Eye (tissue), 1 donor: ENCODE measurements at places on chromosomes 3 and 15.

GRCh38 chr3:182078316-182078715 is 366.6 kb downstream of the SOX2 start:
- DNase-seq = no peak

DNA sequence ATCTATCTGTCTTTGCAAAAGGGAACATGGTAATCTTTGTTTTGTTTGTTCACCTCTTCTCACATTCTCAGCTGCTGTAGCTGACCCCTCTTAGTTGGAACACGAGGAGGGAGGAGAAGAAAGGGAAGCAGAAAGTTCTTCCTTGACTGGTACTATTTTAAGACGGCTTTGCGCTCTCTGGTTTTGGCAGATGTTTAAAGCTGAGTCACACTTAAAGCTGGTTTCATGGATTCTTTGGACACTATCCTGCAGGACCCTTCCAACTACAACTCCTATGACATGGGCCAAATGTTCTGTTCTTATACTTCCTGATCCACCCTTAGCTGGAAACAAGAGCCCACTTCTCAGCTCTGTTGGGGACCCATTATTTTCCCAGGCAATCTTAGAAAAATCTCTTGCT is 40.6 kb upstream of the FXR1 start:
- no peak for DNase-seq

- no peak for DNase-seq
Measured at GRCh38 chr3:13152826-13153710, 79.8 kb upstream of the IQSEC1 start.

- no peak for DNase-seq
Measured at GRCh38 chr15:75215107-75216004, 13.7 kb downstream of the C15orf39 start.

GRCh38 chr3:187318819-187319616 is 27.5 kb upstream of the MASP1 start:
- peak; percentile 86 for DNase-seq

- no peak for DNase-seq
Measured at GRCh38 chr3:127237835-127238234, 44.9 kb downstream of the PRR23E start.

GRCh38 chr15:36880224-36880912 is 220.0 kb downstream of the MEIS2 start:
- DNase-seq = peak; percentile 75

GRCh38 chr3:34683851-34684250 is 885.4 kb downstream of the PDCD6IP start:
- peak; percentile 75 for DNase-seq

- no peak for DNase-seq
Measured at GRCh38 chr3:62057339-62058047, 315.9 kb downstream of the FEZF2 start.

DNA sequence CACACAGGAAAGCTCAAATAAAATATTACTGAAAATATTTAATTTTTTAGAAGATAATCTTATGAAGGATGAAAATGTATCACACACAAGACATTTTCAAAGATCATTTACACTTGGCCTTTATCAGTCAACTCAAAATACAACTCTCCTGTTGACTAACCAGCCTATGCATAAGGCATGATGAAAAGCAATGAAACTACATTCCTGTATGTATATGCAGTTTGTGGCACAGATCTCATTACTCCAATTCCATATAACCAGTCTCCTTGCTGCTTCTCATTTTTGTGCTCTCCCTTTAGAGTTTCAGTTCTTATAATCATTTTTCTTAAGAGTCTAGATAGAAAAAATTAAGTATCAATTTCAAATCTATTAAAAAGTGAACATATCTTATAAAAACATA is 25.8 kb downstream of the AQR start:
- DNase-seq = no peak

DNA sequence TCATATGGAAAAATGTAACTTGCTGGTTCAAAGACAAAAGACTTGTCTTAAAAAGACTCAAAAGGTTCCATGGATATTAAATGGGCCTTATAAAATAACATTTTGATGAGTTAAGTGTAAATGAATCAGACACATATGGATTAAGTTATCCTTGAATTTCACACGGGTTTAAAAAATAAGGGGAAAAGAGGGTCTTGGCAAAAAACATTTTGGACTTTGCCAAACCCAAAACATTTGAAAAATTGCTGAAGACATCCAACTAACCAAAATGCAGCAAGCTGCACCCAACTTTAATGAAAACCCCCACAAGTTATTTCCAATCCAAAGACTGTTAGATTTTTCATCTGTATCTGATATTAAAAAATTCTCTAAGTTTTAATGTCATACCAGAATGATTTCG is 200.7 kb downstream of the MEIS2 start:
- peak; percentile 42 for DNase-seq

DNA sequence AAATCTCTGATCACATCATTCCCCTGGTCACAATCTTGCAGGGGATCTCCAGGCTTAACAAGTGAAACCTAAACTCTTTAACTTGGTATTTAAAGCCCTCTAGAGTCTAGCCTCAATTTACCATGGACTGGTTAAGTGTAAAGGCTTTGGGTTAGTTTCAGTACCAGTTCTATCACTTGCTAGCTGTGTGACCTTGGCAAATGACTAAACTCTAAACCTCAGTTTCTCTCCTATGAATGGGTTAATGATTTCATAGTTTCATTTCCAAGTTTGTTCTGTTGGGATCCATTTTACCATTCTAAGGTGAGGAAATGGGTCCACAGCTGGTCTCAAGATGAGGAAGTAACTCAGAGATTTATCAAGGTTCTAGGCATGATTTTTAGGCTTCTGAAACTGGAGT is 38.8 kb upstream of the TIMP4 start:
- DNase-seq = no peak

- no peak for DNase-seq
Measured at GRCh38 chr3:16475766-16476165, 37.7 kb downstream of the RFTN1 start.

DNA sequence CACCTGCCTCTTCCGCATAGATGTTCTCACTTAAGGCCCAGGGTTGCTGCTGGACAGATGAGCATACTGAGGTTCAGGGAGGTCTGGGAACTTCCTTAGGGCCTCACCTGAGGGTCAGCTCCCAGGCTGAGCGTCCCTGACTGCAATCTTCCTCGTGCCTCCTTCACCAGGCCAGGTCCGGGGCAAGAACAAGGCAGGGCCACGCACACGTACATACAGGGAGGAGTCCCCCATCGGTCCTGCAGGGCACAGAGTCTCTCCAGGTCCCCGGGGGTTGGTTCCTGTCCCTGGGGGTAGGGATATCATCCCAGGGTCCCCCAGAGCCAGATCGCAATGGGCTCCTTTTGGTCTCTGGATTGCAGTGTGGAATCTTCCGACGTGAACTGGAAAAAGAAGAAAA is 130.1 kb downstream of the LRRK1 start:
- DNase-seq = no peak

- DNase-seq = no peak
Measured at GRCh38 chr15:66161108-66161507, 92.4 kb downstream of the MEGF11 start.

DNA sequence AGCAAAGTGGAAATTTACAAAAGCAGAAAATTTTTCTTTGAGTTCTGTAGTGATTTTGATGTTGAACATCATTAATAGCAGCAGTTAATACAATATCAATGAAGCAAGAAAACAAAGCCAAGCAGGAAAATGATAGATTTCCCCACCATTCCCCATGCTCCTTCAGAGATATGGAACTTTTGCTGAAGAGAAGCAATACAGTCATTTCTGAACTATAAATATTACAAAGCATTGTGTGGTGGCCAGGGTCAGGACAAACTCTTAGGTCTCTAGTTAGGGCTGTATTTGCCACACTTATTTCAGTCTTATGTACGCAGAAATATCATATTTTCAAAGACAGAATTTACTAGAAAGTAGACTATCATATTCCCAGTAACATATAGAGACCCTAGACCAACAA is 88.8 kb upstream of the P3H2 start:
- no peak for DNase-seq

DNA sequence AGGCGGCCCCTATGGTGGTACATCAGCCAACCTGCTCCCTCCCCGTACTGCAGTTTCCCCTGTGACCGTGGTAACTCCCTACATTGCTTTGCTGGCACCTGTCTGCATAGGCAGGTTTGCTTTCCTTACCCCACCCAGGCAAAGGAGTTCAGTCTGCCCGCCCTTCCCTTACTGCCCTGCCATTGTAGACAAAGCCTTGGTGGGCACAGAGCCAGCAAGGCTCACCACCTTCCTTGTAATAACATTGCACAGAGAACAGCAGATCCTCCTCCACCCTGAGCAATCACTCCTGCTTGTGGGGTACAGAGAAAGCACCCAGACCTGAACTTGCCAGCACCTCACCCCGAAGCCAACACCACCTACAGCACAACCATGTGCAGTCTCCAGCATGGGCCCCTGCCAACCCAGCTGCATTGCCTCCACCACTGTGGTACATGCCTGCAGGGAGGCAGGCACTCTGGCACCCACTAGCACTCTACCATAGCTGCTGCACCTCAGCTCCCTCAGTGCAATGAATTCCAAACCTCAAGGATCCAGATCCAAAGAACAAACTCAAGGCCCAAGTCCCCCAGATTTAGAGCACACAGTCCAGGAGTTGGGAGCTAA is 192.7 kb upstream of the KCNMB2 start:
- DNase-seq = no peak

DNA sequence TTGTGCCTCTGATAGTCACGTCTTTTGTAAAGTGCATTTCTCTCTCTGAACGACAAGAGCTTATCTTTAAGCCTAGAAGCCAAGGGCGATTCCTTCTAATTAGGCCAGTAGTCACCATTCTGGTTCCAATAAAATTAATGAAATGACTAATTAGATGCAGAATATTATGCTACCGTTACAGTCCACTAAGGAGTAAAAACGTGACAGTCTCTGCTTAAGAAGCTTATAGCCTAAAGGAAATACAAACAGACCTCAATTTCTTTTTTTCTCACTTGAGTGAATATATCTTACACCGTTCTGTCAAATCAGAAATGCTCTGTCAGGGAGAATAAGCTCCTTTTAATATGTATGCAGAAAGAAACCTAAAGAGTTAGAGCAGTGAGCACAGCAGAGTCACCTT is 236.1 kb downstream of the CD47 start:
- no peak for DNase-seq

GRCh38 chr3:102398176-102398575 is 36.6 kb upstream of the ZPLD1 start:
- DNase-seq = no peak

DNA sequence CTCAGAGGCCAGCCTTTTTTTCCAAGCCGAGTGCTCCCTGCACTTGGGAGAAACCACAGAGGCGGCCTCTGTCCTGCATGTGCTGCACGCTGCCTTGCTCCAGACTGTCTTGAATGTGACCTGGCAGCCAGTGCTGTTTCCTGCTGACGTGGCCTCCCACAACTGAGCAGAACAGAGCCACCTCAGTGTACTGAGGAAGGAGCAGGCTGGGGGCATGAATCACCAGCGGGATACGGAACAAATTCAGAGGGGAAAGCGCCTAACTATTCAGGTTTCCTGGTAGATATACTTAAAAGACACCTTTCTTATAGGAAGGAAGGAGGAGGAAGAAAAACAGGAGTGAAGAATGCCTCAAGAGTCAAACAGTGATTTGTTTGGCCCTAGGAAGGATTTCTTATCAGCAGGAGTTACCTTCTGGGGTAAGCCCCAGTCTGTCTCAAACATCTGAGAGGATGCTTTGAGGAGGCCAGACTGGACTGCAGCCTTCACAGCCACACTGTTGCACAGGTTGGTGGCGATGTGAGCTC is 114.0 kb downstream of the FNDC3B start:
- DNase-seq = peak; percentile 77

DNA sequence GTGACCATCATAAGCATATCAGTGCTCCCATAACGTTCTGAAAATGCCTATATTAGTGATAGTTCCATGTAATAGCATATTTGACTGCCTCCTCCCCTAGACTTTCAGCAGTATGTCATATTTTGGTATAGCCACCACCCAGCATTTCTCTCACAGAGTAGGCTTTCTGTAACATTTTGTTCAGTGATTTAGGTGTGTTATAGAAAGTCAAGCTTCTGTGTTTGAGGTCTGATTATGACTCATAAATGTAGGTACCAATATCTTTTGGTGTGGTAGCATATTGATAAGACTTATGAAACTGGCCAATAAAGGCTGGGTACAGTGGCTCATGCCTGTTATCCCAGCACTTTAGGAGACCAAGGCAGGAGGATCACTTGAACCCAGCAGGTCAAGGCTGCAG is 34.3 kb upstream of the ZMAT3 start:
- no peak for DNase-seq

DNA sequence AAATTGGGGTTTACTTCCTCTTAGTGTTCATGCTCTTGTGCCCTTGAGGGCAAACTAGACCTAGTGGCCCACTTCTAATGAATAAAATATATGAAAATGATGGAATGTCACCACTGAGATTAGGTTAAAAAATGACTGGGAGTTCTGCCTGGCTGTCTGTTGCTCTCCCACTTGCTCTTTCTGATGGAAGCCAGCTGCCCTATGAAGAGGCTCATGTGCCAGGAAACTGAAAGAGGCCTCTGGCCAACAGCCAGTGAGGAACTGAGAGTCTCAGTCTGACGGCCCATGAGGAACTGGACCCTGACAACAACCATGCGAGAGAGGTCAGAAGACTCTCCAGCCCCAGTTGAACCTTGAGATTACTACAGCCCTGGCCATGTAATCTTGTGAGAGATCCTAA is 107.1 kb upstream of the FHIT start:
- no peak for DNase-seq

GRCh38 chr3:137511655-137512054 is 252.5 kb upstream of the SOX14 start:
- no peak for DNase-seq

- peak; percentile 86 for DNase-seq
Measured at GRCh38 chr3:179811321-179812095, 158.7 kb downstream of the USP13 start.

DNA sequence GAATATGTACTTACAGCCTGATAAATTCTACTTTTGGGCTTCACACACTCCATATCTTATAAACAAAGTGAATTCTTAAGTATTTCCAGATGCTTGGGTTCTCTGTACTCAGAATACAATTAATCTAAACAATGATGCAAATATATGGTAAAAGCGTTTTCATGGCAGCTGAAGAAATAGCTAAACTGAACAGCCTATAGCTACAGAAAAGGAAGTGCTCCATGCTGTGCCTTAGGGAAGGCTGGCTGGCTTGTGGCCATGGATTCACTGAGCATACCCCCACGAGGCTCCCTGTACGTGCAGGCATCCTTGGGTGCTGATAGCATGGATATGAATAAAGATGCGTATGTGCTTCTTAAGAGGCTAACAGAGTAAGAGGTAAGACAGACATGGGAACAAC is 264.0 kb downstream of the KLF13 start:
- peak; percentile 20 for DNase-seq
